Frontal cortex (tissue), 4 donors: ENCODE measurements at places on chromosomes 6 and 20.

DNA sequence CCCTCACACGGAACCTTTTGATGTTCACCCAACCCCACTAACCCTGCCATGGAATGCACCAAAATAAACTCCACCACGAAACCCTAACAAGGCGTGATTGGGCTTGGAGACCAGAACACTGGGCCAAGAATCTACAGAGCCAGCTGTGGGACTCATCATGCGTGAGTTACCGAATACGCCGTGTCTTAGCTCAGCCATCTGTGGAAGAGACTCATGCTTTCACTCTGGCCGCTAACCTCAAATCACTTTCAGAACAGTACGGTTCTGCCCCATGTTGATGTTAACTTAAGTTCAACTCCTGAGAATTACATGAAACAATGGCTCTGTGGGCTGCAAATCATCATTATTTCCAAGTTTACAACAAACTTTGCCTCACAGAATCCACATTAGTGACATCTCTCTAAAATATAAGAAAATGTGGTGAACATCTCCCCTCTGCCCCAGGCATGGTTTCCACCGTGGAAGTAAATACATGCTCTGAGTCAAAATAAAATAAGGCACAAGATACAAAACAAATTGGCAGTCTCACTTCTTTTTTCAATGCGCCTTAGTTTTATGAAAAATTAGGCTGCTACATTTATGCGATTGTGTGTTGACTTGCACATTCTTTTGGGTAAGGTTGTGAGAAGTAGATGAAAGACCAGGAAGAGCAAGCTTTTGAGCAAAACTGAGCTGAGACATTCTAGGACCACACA lies 308.9 kb upstream of the EXOC2 start:
- DNase-seq, result no peak

DNA sequence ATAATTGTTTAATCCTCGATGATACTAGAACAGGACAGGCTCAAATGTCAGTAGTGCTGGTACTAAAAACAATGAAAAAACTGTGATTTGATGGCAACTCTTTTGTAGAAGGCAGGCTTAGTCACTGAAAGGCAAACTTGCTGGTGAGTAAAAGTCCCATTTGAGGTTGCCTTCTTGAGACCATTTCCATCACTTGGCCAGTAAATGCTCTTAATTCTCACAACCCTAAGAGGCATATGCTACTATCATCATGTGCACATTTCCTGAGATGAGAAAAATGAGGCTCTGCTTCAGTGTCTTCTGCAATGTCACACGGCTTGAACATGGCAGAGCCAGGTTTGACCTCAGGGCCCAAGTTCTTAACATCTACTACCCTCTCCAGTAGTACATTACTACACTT lies 9.9 kb downstream of the AKIRIN2 start:
- no peak for DNase-seq

DNA sequence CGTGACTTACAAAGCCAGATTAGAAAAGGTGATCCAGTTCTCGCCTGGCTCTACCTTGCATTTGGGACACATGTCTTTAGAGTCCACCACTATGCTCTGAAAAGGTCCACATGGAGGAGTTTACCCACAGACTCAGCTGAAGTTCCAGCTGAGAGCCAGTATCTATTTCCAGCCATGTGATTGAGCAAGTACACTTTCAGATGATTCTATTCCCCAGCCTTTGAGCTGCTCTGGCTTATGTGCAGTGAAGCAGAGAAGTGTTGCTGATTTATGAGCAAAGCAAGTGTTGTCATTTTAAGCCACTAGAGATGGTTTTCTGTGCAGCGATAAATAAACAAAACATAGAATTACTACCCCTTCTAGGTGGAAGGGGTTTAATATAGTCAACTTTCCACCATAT lies 520.8 kb upstream of the RNF217 start:
- DNase-seq, result no peak

DNA sequence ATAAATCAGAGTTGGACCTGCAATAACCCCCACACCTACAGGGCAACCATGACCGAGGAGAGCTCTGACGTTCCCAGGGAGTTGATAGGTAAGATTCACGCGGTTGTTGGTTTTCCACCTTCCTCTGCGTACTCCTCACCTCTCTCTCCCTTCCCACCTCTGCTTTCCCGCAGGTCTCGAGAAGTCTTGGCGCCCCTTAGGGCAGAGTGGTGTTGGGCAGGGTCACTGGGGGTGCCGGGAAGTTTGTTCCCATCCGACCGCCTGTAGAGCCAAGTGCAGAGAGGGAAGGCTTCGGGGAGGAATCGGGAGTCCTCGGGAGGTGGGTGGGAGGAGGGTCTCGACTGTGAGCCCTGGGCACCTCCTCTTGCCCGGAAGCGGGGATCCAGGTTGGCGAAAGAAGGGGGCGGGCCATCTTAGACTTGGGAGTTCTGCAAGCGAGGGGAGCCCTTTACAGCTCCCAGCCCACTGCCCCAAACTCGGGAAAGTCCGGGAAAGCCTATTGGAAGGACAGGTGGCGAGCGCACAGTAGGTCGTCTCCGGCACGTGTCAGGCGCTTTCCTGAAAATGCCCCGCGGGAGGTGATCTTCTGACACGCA lies 672 bp downstream of the CARMIL1 start:
- DNase-seq, result no peak

GRCh38 chr20:36344517-36345132 lies 38.5 kb downstream of the DLGAP4 start:
- DNase-seq, result no peak

DNA sequence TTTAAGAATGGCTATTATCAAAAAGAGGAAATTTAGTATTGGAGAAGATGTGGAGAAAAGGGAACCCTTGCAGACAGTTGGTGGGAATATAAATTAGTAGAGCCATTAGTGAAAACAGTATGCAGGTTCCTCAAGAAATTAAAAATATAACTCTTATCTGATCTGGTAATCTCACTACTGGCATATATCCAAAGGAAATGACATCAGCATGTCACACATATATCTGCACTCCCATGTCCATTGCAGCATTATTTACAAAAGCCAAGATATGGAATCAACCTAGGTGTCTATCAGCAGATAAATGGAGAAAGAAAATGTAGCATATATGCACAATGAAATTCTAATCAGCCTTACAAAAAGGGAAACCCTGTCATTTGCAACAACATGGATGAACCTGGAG lies 2.6 kb downstream of the SIRPG start:
- no peak for DNase-seq

- peak; percentile 76 for DNase-seq
Measured at GRCh38 chr6:149963462-149964307, at the start of gene ULBP1. Gene ULBP1, plus strand, starts transcription at chr6:149963943. Its CDS starts 107 bp downstream, at chr6:149964050.

GRCh38 chr6:110769923-110770322 lies 45.3 kb downstream of the CDK19 start:
- DNase-seq, result no peak

GRCh38 chr6:3977875-3978711 lies 100.8 kb downstream of the FAM217A start:
- peak; percentile 27 for DNase-seq

- no peak for DNase-seq
Measured at GRCh38 chr20:7226156-7226555, 458.7 kb downstream of the BMP2 start.

GRCh38 chr6:91575032-91575431 lies 988.2 kb upstream of the MAP3K7 start:
- no peak for DNase-seq

- DNase-seq, result no peak
Measured at GRCh38 chr6:4819706-4820283, 43.6 kb downstream of the CDYL start.

GRCh38 chr20:35954907-35955251 lies 577 bp upstream of the SCAND1 start:
- no peak for DNase-seq

DNA sequence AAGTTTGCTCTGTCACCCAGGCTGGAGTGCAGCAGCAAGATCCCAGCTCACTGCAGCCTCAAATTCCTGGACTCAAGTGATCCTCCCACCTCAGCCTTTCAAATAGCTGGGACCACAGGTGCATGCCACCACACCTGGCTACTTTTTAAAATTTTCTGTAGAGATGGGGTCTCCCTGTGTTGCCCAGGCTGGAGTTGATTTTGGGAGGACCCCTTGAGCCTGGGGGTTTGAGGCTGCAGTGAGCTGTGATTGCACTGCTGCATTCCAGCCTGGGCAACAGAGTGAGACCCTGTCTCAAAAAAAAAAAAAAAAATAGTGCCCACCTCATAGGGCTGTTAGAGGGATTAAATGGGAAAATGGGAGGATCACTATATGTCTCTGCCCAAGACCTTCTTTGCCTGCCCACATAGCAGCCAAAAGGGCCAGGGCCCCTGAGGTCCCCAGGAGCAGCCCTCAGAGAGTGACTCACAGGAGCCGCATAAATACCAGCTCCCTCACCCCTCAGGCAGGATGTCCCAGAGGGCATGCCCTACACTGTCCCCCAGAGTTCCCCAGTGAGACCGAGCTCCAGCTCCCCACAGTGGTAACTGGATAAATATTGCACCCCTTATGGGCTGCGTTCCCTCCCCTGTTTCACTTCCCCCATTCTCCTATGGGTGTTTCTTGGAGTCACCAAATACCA lies 11.7 kb upstream of the MDGA1 start:
- no peak for DNase-seq
